ENCODE measurements at places on chromosomes 1 and 21. TPM values are rescaled to one million over a fixed set of nuclear protein-coding genes. Genes with fewer than 3 reads are reported as not detected.
A peak's percentile ranks its signal among the peaks of the same experiment; 100 is the strongest.

Gene FNDC5
- total RNA-seq = 66.2 TPM

Gene GUCA2A
- not detected for total RNA-seq

Gene ATAD3C
- total RNA-seq = 0.20 TPM

Gene PTGER3
- total RNA-seq = not detected

Gene PRKAA2
- not detected for total RNA-seq

Gene DENND4B
- 18.9 TPM for total RNA-seq

Gene CNIH3
- 0.49 TPM for total RNA-seq

DNA sequence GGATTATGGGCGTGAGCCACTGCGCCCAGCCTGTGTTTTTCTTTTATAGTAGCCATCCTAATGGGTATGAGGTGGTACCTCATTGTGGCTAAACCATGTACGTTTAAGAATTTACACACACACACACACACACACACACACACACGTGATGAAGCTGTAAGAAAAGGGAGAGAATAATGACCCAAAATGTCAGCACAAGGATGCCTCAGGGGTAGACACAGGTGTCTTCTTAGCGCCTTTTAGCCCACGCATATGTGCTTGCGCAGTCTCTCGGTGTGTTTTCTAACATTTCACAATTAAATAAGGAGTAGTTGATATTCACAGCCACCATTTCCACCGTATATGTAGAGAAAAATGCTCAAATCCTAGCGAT is 782 bp upstream of the PFKL start:
- no peak for DNase-seq

DNA sequence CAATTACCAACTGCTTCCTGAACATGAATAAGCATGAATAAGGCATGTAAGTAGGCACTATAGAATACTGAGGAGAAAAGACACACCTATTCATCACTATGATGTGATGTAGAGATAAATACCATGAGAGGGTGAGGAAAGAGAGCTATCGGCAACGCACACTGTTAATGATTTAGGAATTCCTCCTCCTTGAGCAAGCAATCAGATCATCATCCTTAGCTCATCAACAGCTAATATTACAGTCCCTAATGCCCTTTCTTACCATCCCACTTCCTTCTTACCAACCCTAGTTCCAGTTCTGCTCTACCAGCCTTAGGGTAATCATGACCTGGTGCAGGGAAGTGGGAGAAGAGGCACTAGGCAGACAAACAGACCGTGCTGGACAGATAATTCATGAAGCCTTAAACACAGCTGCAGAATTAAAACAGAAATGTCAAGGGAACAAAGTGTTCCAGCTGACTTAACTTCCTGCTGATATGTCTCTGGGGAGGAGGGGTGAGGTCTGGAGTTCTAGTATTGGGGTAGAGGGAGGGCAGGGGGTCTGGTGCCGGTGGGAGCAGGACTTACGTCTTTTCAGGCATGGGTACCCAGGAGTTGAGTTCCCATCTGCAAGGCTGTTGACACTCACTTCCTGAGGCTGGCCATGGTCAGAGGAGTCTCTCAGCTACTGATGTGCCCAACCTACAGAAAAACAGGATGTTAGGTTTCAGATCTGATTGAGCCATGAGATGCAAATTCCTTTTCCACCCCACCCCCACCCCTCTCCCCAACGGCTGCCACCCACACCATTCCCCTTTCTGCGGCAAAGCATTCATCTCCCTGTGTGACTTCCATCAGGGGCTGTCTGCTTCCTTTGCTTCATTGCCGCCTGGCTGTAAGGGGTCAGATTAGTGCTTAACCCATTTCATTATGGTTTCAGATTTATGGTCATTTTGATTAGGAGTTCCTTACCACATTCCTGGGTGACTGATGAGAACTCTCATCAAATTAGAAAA is 12.6 kb upstream of the RCSD1 start:
- no peak for DNase-seq

GRCh38 chr1:94530373-94530878 is 11.1 kb downstream of the F3 start:
- DNase-seq = no peak

GRCh38 chr1:10339815-10340214 is 59.0 kb upstream of the PGD start:
- DNase-seq = peak; percentile 72

GRCh38 chr1:81073580-81073979 is 727.2 kb upstream of the ADGRL2 start:
- no peak for DNase-seq

DNA sequence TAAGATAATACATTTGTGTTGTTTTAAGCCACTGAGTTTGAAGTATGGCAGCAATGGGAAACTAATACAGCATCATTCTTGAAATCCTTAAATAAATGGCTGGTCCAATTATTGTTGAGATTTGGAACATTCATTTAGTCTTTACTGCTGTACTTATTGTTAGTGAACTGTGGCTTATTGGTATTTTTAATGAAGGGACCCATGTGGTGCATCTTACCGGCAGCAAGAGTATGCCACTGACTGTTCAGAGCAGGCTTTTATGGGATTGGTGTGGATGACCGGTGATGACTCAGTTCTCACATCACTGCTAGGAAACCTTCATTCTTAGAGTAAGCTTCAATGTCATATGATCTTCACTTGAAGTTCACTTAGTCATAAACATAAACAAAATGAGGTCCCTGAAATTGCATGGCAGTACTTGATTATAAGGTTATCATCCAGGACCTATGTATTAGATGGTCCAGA is 31.5 kb downstream of the PRKAA2 start:
- DNase-seq = no peak

DNA sequence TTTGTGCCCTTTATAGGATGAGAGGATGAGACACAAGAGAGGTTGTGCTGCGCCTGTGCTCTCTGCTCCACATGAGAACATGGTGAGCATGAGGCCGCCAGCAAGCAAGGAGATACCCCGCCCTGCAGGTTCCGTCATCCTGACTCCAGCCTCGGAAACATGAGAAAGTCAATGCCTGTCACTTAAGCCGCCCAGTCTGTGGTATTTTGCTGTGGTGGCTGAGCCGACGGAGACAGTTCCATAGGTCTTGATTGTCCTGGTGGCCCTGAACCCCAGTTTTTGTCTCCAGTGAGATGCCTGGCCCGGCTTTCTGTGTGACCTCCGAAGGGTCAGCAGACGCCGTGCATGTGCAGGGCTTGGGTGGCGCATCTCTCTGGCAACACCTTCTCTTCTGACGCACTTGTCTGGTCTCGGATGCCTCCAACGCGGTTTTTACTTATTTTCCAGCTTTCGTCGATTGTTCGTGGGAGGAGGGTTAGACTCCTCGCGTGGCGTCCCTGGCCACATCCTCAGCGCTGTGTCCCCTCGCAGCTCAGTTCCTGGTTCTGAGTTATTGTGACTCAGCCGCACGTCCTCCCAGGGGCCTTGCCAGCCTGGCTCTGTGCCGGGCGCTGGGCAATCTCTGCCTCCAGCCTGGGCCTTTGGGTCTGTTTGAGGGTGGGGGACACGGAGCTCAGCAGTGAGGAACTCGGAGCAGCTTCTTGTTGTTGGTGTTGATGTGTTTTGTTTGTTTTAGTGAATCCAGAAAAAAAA is 70.0 kb downstream of the FAAP20 start:
- DNase-seq = no peak

- no peak for DNase-seq
These were observed 16.5 kb downstream of the MYBPH start for GRCh38 chr1:203158960-203159665.

DNA sequence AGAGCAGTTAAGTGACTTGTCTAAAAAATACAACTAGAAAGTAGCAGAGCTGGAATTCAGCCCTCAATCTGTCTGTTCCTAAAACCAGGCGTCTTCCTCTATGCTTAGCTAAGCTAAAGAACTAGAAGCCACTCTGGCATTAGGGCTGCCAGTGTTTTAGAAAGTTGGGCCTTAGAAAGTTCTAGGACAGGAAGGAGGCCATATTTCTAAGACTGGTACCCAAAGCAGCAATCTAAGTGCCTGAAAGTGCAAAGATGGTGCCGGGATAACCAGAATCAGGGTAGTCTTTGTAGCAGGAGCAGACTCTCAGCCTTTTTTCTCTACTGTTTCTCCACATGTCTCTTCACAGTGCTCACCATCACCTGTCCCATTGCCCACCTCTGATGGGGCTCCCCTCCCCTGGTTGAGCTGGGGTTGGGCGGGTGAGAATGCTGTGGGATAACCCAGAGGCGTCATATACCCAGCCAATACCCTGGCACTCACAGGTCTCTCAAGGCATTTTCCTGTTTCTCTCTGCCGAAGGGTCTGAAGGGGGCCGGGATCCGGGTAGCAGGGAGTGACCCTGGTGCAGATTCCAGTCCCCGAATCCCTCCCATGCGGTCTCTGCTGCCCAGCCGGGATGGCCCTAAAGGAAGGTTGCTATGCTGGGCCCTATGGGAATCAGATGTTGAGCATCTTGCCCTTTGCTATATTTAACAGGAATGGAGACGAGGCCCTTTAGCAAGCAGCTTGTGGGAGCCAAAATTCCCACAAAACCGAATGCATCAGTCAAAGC is 1.1 kb upstream of the RCSD1 start:
- no peak for DNase-seq

DNA sequence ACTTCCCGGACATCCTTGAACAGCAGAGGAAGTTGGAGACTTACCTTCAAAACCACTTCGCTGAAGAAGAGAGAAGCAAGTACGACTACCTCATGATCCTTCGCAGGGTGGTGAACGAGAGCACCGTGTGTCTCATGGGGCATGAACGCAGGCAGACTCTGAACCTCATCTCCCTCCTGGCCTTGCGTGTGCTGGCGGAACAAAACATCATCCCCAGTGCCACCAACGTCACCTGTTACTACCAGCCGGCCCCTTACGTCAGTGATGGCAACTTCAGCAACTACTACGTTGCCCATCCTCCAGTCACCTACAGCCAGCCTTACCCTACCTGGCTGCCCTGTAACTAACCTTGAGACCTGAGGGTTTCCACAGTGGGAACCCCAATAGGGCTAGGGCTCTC is 17.9 kb downstream of the TENT5C start:
- no peak for DNase-seq

DNA sequence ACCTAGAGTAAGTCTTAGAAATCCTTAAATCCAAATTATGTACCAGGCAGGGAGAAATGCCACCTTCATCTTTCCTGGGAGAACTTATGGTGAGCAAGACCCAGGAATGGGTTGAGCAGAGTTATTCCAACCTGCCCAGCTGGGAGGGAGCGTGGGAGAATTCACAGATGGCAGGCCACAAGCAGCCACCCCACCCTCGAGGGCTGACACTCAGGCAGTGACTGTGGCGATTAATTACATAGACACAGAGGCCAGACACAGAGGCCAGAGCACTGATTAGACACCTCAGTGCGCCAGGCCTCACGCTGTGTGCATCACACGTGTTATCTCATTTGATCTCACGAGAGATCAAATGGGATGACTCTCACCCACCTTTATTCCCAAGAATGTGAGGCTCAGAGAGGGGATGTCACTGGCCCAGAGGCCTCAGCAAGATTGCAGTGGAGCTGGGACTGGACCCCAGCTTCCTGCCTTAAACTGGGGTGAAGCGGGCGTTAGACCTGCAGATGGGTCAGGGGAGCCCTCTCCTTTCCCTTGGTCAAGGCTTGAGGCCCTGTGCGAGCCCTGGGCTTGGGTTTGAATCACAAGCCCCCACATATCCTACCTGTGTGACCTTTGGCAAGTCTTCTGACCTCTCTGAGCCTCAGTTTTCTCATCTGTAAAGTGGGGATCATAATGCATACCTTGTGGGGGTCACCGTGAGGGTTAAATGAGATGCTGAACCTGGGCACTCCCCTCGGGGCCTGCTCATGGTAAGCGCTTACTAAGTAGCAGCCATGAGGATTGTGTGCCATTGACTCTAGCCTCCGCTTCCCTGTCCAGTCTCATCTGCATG is 28.8 kb upstream of the PADI4 start:
- no peak for DNase-seq

GRCh38 chr1:202835548-202836072 is 24.9 kb downstream of the PCAT6 start:
- peak; percentile 63 for DNase-seq
